ENCODE measurements at places on chromosomes 4 and X.

DNA sequence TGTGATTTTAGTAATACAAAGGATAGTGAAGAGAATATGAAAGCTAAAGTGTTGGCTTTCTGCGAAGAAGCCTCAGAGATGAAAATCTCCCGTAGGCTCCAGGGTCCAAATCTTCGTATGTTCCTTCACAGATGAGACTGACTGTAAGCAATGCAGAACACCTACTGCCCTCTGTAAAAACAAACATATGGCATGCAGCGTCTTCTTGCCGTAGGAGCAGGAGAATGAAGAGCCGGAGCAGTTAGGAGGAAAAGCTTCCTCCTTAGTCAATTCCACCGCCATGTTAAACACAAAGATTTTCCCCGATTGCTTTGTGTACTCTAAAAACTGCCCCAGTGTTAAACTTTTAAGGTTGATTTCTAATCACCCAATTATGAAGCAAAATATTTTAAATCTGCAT, 22.5 kb downstream of the RWDD4 start:
- peak; percentile 31 for DNase-seq

DNA sequence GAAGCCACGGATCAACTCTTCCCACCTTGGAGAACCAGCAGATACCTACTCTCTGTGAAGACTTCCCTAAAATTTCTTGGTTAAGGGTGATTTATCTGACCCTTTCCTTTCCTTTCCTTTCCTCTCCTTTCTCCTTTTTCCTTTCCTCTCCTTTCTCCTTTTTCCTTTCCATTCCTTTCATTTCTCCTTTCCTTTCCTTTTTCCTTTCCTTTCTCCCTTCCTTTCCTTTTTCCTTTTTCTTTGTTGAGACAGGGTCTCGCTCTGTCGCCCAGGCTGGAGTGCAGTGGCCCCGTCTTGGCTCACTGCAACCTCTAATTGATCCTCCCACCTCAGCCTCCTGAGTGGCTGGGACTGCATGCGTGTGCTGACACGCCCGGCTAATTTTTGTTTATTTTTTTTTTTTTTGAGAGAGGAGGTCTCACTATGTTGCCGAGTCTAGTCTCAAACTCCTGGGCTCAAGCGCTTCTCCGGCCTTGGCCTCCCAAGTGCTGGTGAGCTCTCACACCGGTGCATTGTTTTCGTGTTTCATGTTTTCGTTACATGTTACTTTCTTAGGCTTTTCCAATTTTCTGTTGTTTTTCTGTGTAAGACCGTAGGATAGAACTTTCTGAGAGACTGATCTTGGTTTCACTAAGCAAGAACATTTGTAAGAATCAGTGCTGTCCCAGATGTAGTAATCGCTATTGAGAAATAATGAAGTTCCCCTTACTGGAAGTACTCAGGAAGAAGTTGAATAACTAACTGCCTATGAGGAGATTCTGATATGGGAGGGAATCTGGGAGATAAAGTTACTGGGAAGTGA, 2.0 kb downstream of the TMEM165 start:
- DNase-seq, result peak; percentile 45

- DNase-seq, result no peak
Observed at GRCh38 chr4:121936101-121936500, 15.8 kb downstream of the TRPC3 start.

- no peak for DNase-seq
Observed at GRCh38 chrX:112235547-112235946, 153.0 kb upstream of the TRPC5 start.

- DNase-seq, result no peak
Observed at GRCh38 chrX:116170511-116170910, at the start of gene AGTR2. TSS of gene AGTR2 (plus strand) at chrX:116170744. CDS start at chrX:116172281, 1,537 bp downstream.

- peak; percentile 29 for DNase-seq
Observed at GRCh38 chr4:111066001-111066400, 443.1 kb upstream of the PITX2 start.

DNA sequence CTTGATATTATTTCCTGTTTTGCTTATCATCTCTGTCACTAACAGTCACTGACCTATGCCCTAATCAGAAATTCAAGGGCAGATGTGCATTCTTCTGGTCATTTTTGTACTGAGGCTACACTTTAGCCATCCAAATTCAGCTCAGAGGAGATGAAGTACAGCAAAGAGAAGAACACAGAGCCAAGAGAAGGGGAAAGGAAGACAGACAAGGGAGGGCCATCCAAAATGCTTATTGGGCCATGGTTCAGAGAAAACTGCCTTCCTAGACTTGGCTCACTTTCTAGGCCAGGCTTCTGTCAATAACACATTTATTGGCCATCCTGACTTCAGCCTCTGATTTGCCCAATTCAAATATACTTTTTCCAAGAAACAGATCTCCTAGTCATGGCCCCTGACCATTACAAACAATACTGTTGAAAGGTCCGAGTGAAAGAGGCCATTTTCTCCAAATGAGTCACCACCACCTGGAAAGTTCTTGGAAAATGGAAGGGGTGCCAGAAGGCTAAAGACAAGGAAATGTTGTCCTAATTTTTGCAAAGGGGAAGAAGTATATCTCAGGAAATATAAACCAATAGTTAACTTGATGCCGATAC, 56.4 kb downstream of the DCX start:
- no peak for DNase-seq

DNA sequence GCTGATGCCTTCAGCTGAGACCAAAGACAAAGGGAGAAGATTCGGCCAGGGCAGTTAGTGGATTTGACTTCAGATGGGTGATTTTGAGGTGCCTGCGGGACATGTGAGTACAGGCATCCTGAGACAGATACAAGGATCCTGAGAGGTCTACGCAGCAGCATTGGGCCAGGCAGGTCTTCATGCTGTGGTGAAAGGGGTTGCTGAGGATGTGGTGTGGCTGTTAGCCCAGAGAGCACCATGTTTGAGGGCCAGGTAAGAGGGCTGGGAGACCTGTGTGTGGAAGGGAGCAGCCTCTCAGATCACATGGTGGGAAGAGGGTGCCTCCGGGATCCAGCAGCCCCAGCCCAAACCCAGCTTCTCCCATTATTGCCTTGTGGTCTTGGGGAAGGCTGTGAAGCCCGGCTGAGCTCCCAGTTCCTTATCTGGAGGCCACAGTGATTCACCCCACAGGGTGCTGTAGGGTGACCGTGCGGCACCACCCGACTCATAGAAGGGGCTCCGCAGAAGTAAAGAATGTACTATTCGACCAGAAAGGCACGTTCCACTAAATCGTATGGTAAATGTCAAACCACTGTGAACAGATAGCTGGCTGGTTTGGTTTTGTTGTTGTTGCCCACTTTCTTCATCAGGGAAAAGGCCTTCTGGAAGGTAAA, 27.7 kb upstream of the TADA2B start:
- peak; percentile 55 for DNase-seq

DNA sequence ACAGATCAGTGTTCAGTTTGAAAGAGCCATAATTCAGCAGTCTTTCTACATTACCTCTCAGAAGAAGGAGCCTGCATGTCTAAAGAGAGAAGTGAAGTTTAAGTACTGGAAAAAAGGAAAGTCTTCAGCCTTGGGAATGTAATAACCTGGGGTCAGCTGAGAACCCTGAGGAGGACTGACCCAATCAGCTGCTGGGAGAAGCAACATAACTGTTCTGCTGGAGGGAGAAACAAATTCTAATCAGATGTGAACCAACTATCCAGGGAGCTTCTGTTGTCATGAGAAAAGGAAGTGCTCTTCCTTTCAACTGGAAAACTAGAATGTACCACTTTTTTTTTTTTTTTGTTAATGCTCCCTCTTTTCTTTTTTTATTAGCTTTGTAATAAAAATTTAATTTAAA, 64.5 kb upstream of the PDE5A start:
- peak; percentile 30 for DNase-seq

DNA sequence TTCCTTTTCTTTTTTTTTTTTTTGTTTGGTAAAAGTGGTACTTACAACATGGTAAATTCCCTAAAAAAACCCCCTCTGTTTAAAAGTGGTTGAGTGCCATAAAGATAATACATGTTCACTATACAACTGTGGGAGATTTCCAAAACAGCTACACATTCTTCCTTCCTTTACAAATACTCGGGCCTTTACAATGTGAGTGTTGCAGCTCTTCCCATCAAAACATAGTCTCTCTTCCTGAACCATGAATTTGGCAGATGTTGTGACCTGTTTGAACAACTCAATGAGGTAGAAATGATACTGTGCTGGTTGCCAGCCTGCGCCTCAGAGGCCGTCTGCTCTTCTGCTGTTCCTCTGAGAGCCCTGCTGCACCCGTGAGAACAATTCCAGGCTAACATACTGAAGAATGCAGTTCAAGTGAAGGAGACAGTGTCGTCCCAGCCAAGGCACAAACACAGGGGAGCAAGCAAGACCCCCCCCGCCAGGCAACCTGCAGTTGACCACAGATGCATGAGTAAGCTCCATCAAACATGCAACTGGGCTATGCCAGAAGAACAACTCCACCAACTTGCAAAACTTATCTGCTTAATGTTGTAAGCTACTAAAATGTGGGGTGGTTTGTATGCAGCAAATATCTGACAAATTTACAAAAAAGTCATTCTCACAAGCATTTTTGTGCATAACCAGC, 645.0 kb downstream of the PCDH7 start:
- DNase-seq, result no peak

- DNase-seq, result peak; percentile 26
Observed at GRCh38 chr4:2937146-2937857, 25.9 kb downstream of the NOP14 start.

DNA sequence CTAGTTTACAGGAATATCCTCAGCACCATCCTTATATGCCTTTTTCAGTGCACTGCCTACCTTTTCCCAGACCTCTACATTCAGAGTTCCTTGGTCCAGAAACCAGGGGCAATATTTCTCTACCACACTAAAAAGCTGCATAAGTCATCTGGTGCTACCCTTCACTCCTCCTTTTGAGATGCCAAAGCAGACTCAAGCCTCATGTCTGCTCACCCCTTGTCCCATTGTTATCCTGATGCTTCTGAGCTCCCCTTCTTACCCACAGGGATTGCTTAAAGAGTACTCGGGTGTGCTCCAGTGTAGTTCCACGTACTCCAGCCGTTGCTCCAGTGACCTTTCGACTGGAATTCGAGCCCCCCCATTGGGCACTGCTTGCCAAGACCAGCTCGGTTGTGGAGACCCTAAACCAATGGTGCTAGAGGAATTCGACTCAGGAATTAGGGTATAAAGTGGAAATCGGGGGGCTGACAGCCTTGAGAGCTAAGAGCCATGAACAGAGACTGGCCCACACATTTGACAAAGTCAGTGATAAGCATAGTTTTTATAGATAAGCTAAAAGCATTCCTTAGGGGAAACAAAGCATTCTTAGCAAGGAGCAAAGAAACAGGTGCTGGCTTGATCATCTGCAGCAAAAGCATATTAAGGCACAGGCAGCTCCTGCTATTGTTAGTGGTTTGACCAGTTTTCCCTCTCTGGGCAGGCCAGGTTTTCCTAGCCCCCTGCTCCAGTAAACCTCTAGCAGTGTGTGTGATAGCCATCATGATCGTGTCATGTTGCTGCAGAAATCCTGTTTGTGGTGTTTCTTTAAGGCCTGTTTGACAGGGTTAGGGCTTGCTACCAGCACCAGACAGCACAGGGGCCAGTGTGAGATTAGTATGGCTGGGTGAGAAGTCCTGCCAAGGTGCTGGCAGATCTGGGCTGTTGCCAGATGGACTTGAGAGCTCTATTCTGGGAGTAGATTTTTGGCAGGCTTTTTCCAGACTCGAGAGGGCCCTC, 57.5 kb upstream of the WDR1 start:
- DNase-seq, result no peak

DNA sequence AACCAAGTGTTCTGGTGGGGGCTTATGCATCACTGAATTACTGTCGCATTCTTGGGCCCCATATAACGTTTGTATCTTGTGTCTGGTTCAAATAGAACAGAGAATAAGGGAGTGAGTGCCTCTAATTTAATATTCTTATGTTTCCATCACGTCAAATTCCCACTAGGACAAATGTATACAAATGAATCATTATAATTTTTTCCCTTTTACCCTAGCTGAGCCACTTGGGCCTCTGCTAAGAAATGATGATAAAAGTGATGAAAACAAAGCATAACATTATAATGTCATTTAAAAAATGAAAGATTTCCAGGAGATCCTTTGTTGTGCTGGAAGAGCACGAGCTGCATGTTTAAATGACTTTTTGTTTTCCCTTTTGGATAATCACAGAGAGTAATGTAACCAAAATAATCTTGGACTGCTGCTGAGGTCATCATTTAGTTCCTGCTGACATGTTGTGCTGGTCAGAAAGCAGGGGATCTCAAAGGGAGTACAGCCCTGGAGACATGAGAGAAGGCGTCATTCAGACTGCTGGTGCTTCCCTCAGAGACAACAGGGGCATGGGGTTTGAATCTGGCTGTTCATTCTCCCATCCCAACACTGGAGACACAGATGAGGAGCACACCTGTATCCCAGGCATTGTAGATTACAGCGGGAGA, 105.1 kb upstream of the SCOC start:
- DNase-seq, result no peak

DNA sequence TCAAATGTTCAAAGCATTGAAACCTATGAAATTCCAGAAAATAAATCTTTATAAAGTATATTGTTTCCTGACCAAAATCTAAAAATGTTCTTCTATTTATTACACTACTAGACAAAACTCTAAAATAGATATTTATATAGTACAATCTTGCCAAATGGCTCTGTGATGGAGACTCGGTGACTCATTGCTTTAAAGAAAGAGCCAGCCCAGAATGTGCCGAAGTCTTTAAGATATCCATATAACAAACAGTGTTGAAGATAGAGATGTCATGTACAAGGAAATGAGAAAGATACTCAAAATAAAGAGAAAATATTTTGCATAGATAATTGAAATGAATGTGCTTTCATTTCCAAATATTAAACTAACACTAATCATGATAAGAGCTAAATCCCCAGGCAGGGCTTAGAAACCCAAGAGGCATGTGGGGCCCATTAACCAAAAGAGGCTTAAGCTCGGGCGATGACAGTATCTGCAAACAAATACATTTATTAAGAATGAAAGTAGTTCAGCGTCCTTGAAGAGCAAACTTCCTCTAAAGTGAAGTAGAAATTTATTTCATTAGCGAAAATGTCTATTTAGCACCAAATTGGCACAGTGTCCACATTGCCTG, 102.1 kb upstream of the FAM9B start:
- DNase-seq, result peak; percentile 18

DNA sequence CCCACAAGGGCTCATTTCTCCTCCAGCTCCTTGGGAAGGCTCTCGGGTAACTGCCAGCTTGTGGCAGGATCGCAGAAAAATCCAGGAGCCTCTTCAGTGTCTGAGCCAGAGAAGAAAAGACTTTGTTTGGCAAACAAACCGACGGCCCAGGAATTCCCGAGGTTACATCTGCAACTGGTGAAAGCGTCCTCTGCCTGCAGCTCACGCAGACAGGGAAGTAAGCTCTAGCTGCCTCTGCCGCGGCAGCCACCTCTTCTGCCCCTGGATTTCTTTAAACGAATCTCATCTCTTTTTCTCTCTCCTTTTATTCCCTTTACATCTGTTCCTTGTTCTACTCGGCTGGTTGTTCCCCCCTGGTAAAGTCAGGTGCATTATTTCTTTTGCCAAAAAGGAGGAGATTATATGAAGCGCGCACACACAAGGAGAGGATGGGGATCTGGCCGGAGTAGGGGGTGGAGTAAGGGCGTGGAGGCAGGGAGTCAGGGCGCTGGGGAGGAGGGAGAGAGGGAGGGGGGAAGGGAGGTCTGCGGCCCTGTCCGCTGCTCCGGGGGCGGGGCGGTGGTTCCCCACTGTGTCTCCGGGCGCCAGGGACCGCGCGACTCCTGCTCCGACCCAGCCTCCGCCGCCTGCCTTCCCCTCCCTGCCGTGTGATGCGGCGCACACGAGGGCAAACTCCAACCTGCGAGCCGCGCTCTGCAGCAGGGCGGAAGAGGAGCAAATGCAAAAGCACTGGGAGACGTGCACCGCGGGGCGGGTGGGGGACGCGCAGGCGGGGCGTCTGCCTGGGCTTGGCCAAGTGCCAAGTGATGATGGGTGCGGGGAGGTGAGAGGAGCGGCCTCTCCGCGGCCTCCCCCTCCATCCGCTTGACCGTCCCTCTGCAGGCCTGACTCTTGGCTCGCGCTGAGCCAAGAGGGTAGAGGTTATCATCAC, at the start of gene DCHS2:
Gene DCHS2 (minus strand): TSS at position 459 of the 931 bp plus-strand sequence. CDS start 444 bp downstream, at position 15.
- DNase-seq, result peak; percentile 31

- peak; percentile 53 for DNase-seq
Observed at GRCh38 chr4:91837608-91838029, 466.1 kb upstream of the GRID2 start.

Data from astrocyte of the spinal cord (primary cell).